Fibroblast of villous mesenchyme (primary cell): ENCODE measurements at places on chromosomes 1 and 21. TPM values are rescaled to one million over a fixed set of nuclear protein-coding genes. Genes with fewer than 3 reads are reported as not detected.

EDN2 gene
- total RNA-seq, result 0.32 TPM in 1 of 2 replicates, not detected in the other

PIK3C2B gene
- total RNA-seq, result 7.3 and 8.4 TPM in 2 replicates

GUCA2B gene
- not detected in 2 replicates for total RNA-seq

TFF3 gene
- total RNA-seq, result not detected in 2 replicates

OLFML2B gene
- total RNA-seq, result 4.8 and 5.2 TPM in 2 replicates

CASZ1 gene
- total RNA-seq, result under 0.01 TPM in 2 replicates

FAM72C gene
- total RNA-seq, result 0.64 and 1.3 TPM in 2 replicates

CASQ2 gene
- total RNA-seq, result not detected in 2 replicates

ZNF684 gene
- 2.9 and 3.5 TPM in 2 replicates for total RNA-seq

SH2D1B gene
- total RNA-seq, result not detected in 2 replicates

DUSP12 gene
- total RNA-seq, result 26.3 and 36.4 TPM in 2 replicates

DPH5 gene
- 27.7 and 32.0 TPM in 2 replicates for total RNA-seq
